HFFc6 (cell line): ENCODE measurements at places on chromosomes 7 and 10. TPM values are rescaled to one million over a fixed set of nuclear protein-coding genes. Genes with fewer than 3 reads are reported as not detected.
A peak's percentile ranks its signal among the peaks of the same experiment; 100 is the strongest.

DNA sequence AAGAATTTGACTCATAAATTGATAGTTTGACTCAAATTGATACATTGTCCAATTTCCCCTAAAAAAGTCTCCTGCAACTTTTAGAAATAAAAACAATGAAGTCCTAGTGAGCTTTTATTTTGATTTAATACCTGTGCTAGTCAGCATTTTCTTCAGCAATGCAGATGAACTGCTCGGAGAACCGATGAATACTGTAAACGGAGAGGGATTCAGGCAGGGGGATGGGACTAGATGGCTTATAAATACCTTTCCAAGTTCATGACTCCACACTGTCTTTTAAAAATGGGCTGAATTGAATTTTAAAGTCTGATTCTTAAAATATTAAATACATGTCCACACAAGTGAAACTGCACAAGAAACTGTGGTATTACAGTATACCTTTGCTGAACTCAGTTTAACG lies 12.7 kb downstream of the EEPD1 start:
- DNase-seq = no peak
- no peak overlapping the region for H3K27ac ChIP-seq
- 0 out of 2 replicates have a peak, but pooled peaks cover 4% of the 10 kb centered on the region for H3K4me1 ChIP-seq

DNA sequence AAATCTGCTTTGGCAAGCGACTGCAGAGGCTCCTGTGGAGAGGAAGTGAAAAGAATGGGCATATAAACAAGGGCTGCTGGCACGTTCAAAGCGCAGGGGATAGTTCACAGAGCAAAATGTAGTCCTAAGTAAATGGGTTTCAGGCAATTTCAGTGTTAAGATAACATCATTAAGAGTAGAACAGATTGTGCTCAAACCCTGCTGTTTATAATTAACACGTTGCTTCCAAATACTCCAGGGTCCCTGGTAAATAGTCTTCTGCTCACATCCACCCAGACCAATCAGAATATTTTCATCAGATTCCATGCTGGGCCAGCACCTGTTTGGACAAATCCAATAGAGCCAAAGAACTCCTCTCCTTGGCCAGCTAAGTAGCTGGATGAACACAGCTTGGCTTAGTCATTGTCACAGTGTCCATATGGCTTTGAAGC lies 81.4 kb downstream of the ORC5 start:
- no peaks in the 10 kb centered on the region for H3K27me3 ChIP-seq
- peaks cover 32% of the 10 kb centered on the region for H3K4me1 ChIP-seq
- H3K27ac ChIP-seq = no peak overlapping the region
- H3K4me3 ChIP-seq = no peak overlapping the region
- H3K36me3 ChIP-seq = peaks cover 31% of the 10 kb centered on the region

GRCh38 chr10:86667421-86668181 lies 710 bp upstream of the LDB3 start:
- peak overlapping the region; percentile 51; the same call in 1 of the 2 replicates for H3K4me3 ChIP-seq
- no peaks in the 10 kb centered on the region for H3K36me3 ChIP-seq
- H3K27me3 ChIP-seq = peaks cover 8% of the 10 kb centered on the region
- no peak for DNase-seq
- H3K27ac ChIP-seq = peak overlapping the region; percentile 61
- H3K4me1 ChIP-seq = peaks cover 42% of the 10 kb centered on the region

The CHRM2 gene
- total RNA-seq = 1.1 to 4.8 TPM (median 1.3 TPM) in 3 replicates

The NME8 gene
- total RNA-seq = not detected in 2 replicates
